Foreskin melanocyte (primary cell): ENCODE measurements at places on chromosomes 4 and X.
A peak's percentile ranks its signal among the peaks of the same experiment; 100 is the strongest.

DNA sequence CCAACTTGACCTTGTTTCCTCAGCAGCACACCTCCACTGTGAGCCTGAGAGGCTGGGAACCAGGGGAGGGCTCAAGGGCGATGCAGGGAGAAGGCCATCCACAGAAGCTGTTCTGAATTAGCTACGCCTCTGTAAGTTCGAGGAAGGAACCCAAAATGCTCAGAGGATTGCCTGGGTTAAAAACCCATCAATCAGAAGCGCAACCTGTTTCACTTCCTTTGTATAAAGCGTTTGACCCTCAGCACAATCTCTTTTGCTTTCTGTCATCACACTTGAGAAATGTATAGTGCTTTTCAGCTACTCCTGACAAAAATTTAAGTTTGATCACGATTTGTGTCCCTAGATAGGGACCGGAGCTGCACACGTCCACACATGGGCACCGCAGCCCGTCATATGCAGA is 48.0 kb upstream of the MAP3K15 start:
- no peak for DNase-seq

- DNase-seq, result peak; percentile 25
Measured at GRCh38 chr4:111959222-111959621, 186.0 kb upstream of the FAM241A start.

DNA sequence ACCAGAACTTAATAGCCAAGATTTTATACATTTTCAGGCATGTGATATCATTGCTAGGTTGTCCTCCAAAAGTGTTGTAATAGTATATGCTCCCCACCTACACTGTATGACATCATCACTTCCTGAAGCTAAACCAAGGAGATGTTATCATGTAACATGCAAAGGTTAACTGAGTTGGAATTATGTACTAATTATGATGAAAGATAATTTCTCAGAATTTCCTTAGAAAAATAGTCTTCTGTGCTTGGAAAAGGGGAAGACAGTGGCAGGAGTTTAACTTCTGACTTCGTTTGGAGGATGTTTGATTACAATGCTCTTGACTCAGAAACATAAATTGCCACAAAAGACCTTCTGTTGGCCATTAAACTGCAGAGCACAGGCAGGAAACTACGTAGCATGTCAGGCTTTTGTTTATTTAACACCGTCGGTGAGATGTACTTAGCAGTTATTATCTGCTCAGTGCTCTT is 83.6 kb upstream of the GUCY1A1 start:
- peak; percentile 53 for DNase-seq

GRCh38 chrX:71619193-71619592 is 882 bp upstream of the CXCR3 start:
- no peak for DNase-seq

- DNase-seq, result peak; percentile 93
Measured at GRCh38 chr4:10584042-10584441, 100.5 kb downstream of the CLNK start.

GRCh38 chr4:7187691-7188090 is 4.6 kb upstream of the SORCS2 start:
- DNase-seq, result no peak

DNA sequence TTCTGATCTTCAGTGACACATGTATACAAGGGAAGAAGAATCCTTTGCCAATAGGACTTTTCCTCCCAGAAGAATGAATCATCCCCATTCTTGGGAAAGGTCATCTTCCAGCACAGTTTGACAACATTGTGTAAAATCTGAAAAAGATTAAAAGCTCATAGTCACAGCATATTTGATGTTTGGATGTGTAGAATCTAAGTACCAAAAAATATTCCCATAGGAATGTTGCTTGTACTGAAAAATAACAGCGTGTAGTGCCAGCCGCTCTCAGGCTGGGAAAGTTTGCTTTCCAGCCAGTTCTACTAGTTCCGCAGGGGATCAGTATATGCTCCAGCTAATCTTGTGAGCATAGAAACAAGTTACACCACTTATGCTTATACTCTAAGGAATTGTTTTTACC is 74.7 kb upstream of the IL13RA1 start:
- no peak for DNase-seq

DNA sequence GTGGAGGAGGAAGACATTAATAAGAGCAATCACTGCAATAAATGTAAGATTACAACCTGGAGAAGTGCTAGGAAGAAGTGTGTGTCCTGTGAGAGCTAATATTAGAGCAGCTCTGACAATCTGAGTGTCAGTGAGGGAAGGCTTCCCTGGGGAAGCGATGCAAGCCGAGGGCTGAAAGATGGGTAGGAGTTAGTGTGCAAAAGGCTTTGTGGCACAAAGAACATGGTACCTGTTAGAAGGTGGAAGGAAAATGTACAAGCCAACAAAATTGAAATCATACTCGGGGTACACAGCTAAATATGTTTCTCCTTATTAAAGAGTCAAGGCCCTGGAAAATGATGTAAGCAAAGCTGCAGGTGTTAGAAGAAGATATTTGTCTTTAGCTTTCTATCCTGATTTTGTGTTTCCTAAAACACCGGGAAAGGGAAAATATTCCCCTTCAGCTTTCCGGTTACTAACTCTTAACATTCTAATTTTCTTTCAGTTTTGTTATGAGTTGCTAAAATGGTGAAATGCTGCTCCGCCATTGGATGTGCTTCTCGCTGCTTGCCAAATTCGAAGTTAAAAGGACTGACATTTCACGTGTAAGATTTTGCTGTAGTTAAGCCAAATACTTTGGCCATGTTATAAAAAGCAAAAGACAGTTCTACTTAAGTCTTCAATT is 808 bp downstream of the THAP6 start:
- no peak for DNase-seq

DNA sequence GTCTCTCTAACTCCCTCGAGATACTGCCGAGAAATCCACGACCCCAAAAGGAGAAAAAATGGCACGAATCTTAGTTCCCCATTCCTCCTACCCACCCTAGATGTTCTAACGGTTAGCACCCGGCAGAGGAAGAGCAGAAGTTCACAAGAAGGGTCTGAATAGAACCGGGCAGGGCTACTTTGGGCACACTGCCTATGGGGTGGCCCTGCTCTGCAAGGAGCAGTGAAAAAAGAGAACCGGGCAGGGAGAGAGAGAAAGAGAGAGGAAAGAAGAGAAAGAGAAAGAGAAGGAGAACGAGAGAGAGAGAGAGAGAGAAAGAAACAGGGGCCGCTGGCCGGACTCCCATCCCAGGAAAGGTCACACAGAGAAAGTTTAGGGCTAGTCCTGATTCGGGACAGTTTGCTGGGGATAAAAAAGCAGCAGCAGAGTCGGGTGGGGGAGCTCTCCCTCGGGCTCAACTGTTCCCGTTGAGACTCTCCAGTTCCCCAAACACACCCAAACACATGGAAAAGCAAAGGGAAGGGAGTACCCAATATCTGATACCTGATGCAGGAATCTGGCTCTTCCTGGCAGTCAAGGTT is 468 bp downstream of the GLA start:
- DNase-seq, result no peak

DNA sequence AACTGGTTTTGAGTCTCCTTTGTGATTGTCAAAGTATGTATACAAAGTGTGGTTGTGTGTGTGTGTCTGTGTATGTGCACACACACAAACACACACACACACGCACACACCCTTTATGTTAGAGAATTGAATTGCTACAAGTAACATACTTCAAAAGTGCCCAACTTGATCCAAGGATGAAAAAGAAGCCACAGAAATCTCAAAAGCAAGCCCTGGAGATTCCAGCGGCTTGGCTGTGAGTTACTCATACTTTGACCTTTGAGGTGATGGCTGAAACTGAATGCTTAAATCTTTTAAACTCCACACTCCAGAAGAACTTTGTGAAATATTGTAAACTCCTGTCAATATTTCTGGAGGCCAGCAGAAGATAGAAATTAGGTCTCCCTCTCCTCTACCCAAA is 168.4 kb upstream of the NRK start:
- no peak for DNase-seq

DNA sequence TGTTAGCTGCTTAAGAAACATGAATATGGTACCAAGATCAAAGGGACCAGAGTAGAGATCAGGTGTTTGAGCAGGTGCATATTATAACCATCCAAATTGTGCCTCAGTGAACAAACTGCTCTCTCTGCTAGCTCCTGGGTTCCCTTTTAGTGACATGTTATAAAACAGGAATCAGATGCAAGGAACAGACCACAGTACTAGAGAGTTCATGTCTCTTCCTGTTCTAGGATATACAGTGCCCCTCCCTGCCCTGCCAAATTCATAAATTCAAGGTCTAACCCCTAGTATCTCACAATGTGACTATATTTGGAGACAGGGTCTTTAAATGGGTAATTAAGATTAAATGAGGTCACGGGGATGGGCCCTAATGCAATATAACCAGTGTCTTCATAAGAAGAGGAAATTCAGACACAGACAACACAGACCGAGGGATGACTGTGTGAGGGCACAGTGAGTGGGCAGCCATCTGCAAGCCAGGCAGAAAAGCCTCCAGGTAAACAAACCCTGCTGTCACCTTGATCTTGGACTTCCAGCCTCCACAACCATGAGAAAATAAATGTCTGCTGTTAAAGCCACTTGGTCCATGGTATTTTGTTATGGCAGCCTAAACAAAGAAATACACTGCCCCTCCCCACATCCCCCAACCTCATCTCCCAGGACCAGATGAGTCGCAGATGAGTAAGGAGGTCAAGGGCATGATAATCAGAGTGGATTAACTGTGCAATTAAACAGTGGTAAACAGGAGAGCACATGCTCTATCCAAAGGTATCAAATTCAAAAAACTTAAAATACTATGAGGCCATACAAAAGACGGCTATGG is 82.5 kb downstream of the RBM47 start:
- no peak for DNase-seq

GRCh38 chr4:8571702-8572685 is 8.2 kb upstream of the GPR78 start:
- DNase-seq, result no peak

DNA sequence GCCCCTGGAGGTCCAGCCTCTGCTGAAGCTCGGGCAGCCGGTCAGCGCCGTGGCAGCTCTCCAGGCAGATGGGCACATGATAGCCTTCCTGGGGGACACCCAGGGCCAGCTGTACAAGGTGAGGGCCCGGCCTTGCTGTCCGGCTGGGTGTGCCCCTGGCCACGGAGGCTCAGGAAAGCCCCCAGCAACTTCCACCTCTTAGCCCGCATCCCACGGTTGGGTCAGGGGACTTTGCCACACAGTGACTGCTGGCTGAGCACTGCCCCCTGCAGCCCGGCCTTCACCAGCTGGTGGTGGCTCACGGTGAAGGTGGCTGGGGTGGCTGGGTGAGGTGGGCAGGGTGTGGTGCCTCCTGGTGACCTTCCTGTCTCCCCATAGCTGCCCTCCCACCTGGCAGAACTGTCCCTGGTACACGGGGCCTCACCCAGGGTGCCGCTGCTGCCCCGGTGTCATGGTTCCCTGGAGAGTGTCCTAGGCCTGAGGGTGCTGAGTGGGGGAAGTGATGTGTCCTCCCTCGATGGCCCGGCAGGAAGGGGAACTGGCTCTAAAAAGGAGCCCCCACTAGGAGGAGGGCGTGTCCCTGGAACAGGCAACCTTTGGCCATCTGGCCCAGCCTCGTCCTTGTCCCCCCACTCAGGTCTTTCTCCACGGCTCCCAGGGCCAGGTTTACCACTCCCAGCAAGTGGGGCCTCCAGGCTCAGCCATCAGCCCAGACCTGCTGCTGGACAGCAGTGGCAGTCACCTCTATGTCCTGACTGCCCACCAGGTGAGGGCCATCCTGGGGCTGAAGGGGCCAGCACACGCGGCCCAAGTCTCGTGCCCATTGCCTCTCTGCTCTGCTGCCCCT is 4.5 kb downstream of the PLXNB3 start:
- no peak for DNase-seq

DNA sequence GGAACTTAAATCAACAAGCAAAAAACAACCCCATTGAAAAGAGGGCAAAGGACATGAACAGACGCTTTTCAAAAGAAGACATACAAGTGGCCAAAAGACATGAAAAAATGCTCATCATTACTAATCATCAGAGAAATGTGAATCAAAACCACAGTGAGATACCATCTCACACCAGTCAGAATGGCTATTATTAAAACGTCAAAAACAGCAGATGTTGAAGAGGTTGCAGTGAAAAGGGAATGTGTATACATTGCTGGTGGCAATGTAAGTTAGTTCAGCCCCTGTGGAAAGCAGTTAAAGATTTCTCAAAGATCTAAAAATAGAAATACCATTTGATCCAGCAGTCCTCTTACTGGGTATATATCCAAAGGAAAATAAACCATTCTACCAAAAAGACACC is 22.6 kb downstream of the RTL9 start:
- no peak for DNase-seq

GRCh38 chrX:30973784-30974427 is 84.9 kb upstream of the TAB3 start:
- DNase-seq, result no peak

DNA sequence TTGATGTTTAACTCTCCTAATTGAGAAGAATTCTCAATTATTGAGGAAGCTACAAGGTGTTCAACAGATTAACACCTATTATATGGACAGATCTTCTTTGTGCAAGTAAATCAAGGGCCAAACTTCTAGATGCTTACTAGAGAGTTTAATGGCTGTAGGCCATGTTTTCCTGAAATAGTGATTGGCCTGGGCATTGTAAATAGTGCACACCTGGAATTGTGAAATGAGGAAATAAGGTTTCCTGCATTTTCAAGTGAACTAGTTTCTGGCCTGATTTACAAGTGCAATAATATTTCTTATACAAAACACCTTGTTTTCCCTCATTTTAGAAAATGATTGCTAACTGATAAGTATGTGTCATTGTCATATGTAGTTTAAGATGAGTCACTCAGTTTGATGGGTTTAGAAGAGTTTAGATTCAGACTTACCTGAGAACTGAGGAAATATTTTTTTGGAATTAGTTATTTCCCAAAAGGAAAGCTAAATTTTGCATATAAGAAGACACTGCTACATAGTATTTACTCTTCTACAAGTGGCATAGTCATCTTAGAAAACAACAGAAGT is 21.2 kb downstream of the AFF1 start:
- DNase-seq, result no peak

GRCh38 chr4:162347842-162348213 is 184.0 kb upstream of the FSTL5 start:
- no peak for DNase-seq

- DNase-seq, result no peak
Measured at GRCh38 chr4:123417813-123418212, 21.2 kb downstream of the SPRY1 start.
